T-helper 2 cell treated with Interferon-gamma antibody and Interleukin-4, amounts not matched to agents 5 μg/mL and 100 μg/mL, for 36 hours (primary cell): ENCODE measurements at places on chromosomes 7 and 10.
A peak's percentile ranks its signal among the peaks of the same experiment; 100 is the strongest.

GRCh38 chr10:80154978-80155695 lies 22.6 kb downstream of the PLAC9 start:
- no peaks in the 10 kb centered on the region for H3K27me3 ChIP-seq
- H3K27ac ChIP-seq, result no peak overlapping the region
- H3K4me3 ChIP-seq, result no peak overlapping the region
- no peak for DNase-seq
- peaks cover 11% of the 10 kb centered on the region for H3K4me1 ChIP-seq

- DNase-seq, result no peak
- no peaks in the 10 kb centered on the region for H3K4me1 ChIP-seq
- H3K4me3 ChIP-seq, result no peak overlapping the region
- H3K27me3 ChIP-seq, result peaks cover 6% of the 10 kb centered on the region
- H3K27ac ChIP-seq, result no peak overlapping the region
- no peaks in the 10 kb centered on the region for H3K36me3 ChIP-seq
Observed at GRCh38 chr7:110541962-110542361, 549.0 kb upstream of the LRRN3 start.

GRCh38 chr7:157900011-157900410 lies 563.2 kb downstream of the DNAJB6 start:
- no peak for DNase-seq
- H3K36me3 ChIP-seq, result no peaks in the 10 kb centered on the region
- no peaks in the 10 kb centered on the region for H3K4me1 ChIP-seq
- H3K27ac ChIP-seq, result no peak overlapping the region
- H3K4me3 ChIP-seq, result no peak overlapping the region
- H3K27me3 ChIP-seq, result no peaks in the 10 kb centered on the region

GRCh38 chr10:25064401-25064800 lies 48.0 kb downstream of the THNSL1 start:
- no peak for DNase-seq
- H3K27me3 ChIP-seq, result no peaks in the 10 kb centered on the region
- H3K4me3 ChIP-seq, result no peak overlapping the region
- no peak overlapping the region for H3K27ac ChIP-seq
- peaks cover 18% of the 10 kb centered on the region for H3K4me1 ChIP-seq

DNA sequence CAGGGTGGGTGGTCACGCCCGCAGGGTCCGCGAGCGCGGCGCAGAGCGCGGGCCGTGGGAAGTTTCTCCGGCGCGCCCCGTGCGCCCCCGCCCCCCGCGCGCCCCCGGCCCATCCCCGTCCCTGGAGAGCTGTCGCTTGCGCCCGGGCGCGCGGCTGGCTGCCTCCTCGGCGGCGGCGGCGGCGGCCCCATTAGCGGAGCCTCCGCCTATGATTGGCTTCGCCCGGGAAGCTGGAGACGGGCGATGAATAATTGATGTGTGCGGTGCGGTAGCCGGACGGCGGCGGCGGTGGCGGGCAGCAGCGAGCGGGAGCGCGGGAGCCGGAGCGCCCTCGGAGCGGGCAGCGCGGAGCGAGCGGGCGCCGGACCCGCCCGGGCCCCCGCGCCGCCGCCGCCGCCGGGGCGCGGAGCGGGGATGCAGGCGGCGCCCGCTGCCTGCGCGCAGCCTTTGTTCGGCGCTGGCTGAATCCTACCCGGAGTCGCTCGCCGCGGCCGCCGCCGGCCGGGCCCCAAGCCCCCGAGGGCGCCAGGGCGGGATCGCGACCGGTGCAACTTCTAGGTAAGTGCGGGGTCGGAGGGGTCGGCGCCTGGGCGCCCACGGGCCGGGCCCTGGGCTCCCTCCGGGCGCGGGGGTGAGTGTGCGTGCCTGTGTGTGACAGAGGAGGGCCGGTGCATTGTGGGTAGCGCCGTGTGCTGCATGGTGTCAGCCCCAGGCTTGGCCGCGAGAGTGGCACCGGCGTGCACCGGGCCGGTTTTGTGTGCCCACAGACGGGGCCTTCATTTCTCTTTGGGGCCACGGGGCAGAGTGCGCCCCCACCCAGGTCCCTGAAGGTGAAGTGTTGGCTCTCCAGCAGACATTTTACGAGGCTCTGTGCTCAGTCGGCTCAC lies 103.8 kb upstream of the PPIF start:
- peaks cover 47% of the 10 kb centered on the region for H3K4me1 ChIP-seq
- peak overlapping the region; percentile 82 for H3K27ac ChIP-seq
- peak overlapping the region; percentile 87 for H3K4me3 ChIP-seq
- peak; percentile 77 for DNase-seq
- no peaks in the 10 kb centered on the region for H3K27me3 ChIP-seq

- no peaks in the 10 kb centered on the region for H3K4me1 ChIP-seq
- DNase-seq, result no peak
- H3K27me3 ChIP-seq, result no peaks in the 10 kb centered on the region
Observed at GRCh38 chr10:107859065-107859464, 694.6 kb upstream of the SORCS1 start.

GRCh38 chr10:118255355-118255754 lies 86.8 kb downstream of the FAM204A start:
- no peak for DNase-seq
- H3K27me3 ChIP-seq, result peaks cover 26% of the 10 kb centered on the region
- H3K36me3 ChIP-seq, result no peaks in the 10 kb centered on the region
- H3K4me1 ChIP-seq, result no peaks in the 10 kb centered on the region

DNA sequence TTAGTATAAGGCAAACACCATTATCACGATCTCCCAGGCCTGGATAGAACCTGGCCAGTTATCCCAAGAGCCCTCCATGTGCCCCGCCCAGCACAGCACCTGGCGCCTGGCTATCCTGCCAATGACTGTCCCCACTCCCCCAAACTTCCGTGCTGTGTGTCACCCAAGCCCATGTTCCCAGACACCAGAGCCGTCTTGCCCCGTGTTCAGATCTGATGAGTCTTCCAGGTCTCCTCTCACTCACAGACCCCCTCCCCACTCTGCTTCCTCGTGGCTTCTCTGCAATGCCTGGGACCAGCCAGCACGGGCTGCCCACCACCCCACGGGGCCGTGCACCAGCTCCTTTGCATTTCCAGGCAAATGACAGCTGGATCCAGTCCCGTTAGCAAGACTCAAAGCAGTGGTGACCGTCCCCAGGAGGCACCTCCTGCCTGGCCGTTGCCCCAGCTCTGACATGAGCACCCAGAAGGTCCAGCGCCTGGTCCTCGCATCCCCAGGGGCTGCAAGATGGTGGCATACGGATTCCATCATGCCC lies 43.8 kb upstream of the INPP5A start:
- no peaks in the 10 kb centered on the region for H3K36me3 ChIP-seq
- DNase-seq, result no peak
- H3K27me3 ChIP-seq, result no peaks in the 10 kb centered on the region
- no peaks in the 10 kb centered on the region for H3K4me1 ChIP-seq

DNA sequence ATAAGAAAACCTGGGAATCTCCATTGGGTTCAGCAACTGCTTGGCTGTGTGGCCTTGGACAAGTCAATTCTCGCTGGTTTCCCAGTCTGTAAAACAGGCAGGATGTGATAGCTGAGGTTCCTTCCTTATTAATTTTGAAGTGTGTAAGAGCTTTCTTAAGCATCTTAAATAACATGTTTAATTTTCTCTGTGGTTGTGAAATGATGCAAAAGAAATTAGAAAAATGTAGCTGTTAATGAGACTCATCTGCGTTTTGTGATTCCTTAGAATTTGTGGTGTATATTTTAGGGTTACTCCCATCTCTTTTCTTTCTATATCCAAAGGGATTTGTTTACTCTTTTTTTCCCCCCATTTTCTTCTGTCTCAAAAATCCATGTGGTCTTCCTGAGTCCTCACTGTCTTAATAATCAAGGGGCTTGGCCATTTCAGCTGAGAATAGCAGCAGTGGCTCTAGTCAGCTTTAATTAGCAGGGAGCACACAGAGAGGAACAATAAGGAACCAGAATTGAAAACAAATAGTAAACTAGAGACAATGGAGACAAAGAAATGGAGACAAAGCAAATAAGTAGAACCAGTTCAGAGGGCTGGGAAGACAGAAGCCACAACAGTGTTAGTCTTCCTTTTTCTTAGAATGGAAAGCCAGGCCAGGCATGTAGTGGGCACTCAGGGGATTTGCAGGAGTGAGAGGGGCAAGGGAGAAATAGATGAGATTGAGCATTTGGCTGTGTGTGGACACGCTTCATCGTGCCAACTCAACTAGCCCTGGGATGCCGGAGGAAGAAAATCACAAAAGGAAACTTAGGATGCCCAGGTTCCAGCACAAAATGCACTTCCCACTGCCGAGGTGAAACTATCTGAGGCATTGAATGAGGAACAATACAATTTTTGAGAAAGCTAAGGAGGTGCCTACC lies 93.9 kb downstream of the CHN2 start:
- H3K4me3 ChIP-seq, result no peak overlapping the region
- H3K27ac ChIP-seq, result no peak overlapping the region
- peaks cover 54% of the 10 kb centered on the region for H3K27me3 ChIP-seq

DNA sequence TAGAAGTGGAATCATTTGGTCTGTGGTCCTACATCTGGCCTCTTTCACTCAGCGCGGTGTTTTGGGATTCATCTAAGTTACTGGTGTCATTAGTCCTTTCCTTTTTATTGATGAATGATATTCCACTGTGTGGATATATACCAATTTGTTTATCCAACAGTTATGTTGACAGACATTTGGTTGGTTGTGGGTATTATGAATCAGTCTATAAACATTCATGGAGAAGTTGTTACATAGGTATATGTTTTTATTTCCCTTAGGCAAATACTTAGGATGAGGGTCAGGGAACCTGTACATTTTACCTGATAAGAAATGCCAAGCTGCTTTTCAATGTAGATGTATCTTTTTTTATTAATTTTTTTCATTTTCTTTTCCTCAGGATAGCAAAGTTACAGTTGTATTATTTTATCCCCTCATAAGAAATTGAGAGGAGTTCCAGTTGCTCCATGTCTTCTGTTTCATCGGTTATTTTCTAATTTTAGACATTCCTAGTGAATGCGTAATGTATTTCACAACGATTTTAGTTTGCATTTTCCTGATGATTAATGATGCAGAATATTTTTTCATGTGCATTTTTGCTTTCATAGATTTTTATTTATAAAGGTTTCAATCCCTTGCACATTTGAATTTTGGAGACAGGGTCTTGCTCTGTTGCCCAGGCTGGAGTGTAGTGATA lies 203.8 kb upstream of the SH2B2 start:
- H3K36me3 ChIP-seq, result peaks cover 4% of the 10 kb centered on the region
- no peaks in the 10 kb centered on the region for H3K27me3 ChIP-seq
- H3K4me3 ChIP-seq, result no peak overlapping the region

DNA sequence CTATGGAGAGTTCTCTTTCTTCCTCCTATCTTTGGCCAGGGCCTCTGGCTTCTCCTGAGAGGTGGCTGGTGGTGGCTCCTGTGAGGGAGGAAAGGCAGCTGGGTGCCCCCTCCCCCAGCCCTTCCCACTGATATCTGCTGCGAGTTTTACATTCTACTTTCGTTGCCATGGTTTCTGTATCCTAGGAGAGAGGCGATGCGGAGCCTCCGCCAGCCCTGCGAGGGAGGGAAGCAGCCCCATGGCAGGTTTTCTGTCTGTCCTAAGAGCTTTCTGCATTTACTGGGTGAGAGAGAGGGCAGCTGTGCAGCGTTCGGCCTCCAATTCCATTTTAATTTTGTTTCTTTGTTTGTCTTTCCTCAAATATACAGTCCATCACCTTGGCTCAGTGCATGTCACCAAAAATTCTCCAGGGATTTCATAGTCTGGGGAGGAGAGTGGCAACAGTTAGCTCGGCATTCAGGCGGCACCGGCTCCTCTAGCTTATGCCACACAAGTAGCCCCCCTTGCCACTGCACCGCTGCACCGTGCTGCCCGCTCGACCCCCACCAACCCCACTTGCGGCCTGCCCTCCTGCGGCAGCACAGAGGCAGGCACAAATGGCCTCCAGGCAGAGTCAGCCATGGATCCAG lies 20.4 kb downstream of the DNAJB12 start:
- peaks cover 69% of the 10 kb centered on the region for H3K4me1 ChIP-seq
- H3K36me3 ChIP-seq, result peaks cover 41% of the 10 kb centered on the region
- DNase-seq, result no peak
- H3K27ac ChIP-seq, result peak overlapping the region; percentile 87
- H3K27me3 ChIP-seq, result no peaks in the 10 kb centered on the region
